Small intestine (tissue), 16 donors: ENCODE measurements at places on chromosomes 1 and 21.

DNA sequence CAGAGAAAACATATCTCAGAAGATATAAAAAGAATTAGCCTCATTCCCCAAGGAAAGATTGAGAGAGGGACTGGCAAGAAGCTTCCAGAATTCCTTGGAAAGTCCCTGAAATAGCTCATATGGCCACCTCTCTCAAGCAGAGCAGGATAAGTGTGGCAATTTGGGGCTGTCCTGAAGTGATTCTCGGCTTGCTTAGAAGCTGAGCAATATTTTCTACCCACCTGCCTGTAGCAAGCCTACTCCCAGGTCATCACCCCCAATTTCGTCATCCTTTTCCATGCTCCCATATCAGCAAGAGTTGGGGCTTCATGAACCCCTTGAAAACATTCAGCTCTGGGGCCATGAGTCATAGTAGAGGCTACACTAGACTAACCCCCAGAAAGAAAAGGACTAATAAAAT is 131.5 kb downstream of the PLPP3 start:
- DNase-seq: no peak

- DNase-seq: no peak
These were observed 151.9 kb downstream of the MAGI3 start for GRCh38 chr1:113542221-113542701.

- no peak for DNase-seq
These were observed 36.1 kb downstream of the B3GALT5 start for GRCh38 chr21:39648879-39649278.

GRCh38 chr1:221641811-221642210 is 100.1 kb downstream of the DUSP10 start:
- DNase-seq: no peak

GRCh38 chr1:72434070-72434469 is 151.7 kb upstream of the NEGR1 start:
- no peak for DNase-seq

- DNase-seq: peak; percentile 60
These were observed 11.6 kb upstream of the CTRC start for GRCh38 chr1:15426492-15427279.

DNA sequence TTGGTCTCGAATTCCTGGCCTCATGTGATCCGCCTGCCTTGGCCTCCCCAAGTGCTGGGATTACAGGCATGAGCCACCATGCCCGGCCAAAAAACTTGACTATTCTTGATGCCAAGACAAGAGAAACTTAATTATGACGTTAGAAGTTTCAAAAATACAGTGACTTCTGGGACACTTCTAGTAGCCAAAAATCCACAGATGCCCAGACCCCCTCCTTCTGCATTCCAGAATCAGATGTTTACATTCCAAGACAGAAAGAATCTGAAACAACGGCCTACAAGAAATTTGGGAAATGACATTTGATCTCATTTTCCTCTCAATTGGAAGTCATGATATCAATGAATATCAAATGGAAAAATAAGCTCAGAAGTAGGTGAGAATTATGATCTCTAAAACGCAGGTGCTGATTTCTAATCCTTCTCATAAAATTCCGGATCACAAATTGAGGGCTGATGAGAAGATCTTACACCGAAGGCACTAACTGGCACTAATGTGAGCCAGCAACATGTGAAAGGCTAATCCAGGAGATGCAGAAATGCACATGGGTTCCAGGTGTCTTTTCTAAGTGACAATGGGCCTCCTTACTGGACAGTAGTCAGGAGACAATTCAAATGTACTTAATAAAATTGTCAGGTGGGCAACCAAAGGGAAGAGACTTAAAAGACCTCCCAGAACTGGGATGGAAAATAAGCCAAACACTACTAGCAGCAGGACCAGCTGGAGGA is 5.5 kb downstream of the RAB29 start:
- no peak for DNase-seq

- DNase-seq: no peak
These were observed 48.1 kb upstream of the KCNA3 start for GRCh38 chr1:110722807-110723206.

- peak; percentile 62 for DNase-seq
These were observed 11.7 kb upstream of the SYNC start for GRCh38 chr1:32714277-32714676.

DNA sequence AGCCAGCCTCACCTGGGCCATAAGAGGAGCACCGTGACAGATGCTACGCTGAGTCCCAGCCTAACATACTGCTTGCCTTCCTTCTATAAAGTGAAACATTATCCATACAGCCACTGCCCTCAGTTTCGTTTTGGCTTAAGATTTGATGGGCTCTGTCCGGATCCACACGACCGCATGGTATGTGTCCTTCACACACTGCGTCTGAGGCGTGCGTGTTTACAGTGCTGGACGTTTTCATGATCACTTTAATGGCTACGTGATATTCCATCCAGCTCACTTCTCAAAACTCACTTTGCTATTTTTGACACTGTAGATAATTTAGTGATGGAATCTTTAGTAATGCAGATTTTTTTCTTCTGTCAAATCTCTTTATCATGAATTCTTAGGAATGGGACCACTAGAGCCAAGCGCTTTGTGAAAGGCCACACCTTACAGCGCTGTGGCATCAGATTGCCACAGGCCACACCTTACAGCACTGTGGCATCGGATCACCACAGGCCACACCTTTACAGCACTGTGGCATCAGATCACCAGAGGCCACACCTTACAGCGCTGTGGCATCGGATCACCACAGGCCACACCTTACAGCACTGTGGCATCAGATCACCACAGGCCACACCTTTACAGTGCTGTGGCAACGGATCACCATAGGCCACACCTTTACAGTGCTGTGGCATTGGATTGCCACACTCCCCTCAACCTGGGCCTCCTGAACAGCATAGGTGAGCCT is 47.1 kb downstream of the PRDM15 start:
- DNase-seq: no peak

- no peak for DNase-seq
These were observed 1.6 kb downstream of the ADCY10 start for GRCh38 chr1:167912294-167912693.
